Hematopoietic multipotent progenitor cell treated with erythropoietin and hydrocortisone succinate and interleukin-3 and kit ligand, for 4 days (in vitro differentiated cells): ENCODE measurements at places on chromosomes 5 and 9.

GRCh38 chr5:73140801-73141200 lies 20.4 kb downstream of the TMEM171 start:
- DNase-seq: no peak

- peak; percentile 79 for DNase-seq
These were observed 1.2 kb downstream of the CXXC5 start for GRCh38 chr5:139649082-139649991.

GRCh38 chr9:37329576-37329975 lies 92.9 kb upstream of the GRHPR start:
- peak; percentile 65 for DNase-seq

- peak; percentile 35 for DNase-seq
These were observed 73.2 kb upstream of the PIP5K1B start for GRCh38 chr9:68631811-68632210.

GRCh38 chr5:76831110-76831452 lies 12.3 kb downstream of the F2RL1 start:
- no peak for DNase-seq

- DNase-seq: peak; percentile 79
These were observed 36.6 kb downstream of the SEMA4D start for GRCh38 chr9:89461265-89461664.

- DNase-seq: peak; percentile 13
These were observed 598 bp downstream of the MYO10 start for GRCh38 chr5:16935231-16936149.

DNA sequence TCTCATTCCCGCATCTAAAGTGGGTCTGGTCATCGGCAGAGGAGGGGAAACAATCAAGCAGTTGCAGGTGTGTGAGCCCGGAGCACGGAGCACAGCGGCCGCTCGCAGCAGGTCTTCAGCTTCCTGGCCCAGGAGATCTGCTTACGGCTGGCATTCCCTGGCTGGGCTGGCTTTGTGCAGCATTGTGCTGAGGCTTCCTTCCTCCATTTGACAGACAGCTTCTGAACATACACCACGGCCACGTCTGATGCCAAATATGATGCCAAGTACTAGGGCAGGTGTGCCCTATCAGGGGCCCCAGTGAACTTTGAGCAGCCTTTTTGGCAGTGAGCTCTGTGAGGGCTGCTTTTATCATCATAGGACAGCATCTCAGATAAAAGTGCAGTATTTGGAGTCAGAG lies 37.1 kb downstream of the FUBP3 start:
- no peak for DNase-seq

GRCh38 chr9:26237256-26237655 lies 559.0 kb upstream of the TUSC1 start:
- no peak for DNase-seq

- peak; percentile 97 for DNase-seq
These were observed 47.0 kb upstream of the TGFBR1 start for GRCh38 chr9:99057665-99058625.

DNA sequence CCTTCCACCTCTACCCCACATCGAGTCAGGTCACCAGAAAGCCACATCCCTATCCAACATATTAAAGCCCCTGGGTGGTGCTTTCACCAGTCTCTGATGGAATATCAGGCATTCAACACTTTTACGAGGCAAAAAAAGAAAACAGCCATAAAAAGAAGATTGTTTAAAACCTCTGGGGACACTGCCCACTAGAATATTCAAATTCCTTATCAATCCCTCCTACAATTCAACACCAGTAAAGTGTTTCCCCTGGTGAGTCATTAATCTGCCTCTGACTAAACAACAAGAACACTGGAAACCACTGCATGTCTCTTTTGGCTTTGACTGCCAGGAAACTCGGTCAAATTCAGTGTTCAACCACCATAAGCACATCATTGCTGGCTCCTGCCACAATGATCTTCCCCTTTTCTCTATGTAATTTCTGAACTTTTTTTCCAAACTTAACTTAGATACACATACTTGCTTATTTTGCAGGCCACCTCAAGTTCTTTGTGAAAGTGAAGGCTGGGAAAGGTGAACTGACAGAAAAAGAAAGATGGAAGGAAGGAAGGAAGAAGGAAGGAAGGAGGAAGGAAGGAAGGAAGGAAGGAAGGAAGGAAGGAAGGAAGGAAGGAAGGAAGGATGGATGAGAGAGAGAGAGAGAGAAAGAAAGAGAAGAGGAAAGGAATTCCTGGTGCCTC lies 105.3 kb downstream of the PAX5 start:
- peak; percentile 46 for DNase-seq

GRCh38 chr9:35914301-35914807 lies 5.1 kb downstream of the SPAAR start:
- peak; percentile 89 for DNase-seq

- DNase-seq: peak; percentile 90
These were observed 8.0 kb upstream of the HABP4 start for GRCh38 chr9:96441798-96442445.

DNA sequence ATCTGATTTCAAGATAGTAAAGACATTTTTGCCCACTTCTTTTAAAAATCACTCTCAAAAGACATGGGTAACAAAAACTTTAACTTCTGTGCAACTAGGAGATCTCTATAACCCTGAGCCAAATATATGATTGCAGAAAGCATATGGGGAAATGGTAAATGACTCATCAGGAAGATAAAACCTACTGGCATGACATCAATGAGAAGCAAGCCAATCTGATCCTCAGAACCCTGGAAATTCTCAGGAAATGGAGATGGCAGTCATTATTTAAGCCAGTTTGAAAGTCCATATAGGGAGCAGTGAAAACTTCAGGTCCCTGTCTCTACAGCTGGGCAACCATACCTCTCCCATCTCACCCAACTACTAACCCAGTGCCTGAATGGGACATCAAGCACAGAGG lies 249.7 kb upstream of the NREP start:
- DNase-seq: no peak

GRCh38 chr5:15560421-15560820 lies 60.4 kb downstream of the FBXL7 start:
- DNase-seq: no peak

DNA sequence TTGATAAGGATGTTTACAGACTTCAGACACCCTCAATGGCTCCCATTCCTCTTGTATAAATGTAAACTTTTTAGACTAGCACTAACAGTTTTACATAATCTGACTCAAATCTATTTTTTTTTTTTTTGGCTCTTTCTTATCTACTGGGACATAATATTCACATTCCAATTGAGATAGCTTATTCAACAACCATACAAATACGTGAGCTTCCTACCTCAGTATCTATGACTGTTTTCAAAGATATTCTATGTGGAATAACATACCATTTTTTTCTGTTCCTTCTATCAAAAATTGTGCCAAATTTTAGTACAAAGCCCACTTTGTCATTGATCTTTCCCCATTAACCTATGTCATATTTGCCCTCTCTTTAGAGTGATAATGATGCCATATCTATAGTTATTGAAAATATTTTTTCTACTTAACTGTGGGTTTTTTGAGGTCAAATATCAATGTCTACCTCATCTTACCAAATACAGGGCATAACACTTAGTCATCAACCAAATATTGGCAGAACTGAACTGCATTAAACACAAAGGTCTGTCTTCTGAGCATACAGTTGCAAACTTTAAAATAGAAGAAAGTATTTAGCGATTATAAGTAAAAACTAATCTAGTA lies 482.6 kb downstream of the PTPRD start:
- DNase-seq: no peak

DNA sequence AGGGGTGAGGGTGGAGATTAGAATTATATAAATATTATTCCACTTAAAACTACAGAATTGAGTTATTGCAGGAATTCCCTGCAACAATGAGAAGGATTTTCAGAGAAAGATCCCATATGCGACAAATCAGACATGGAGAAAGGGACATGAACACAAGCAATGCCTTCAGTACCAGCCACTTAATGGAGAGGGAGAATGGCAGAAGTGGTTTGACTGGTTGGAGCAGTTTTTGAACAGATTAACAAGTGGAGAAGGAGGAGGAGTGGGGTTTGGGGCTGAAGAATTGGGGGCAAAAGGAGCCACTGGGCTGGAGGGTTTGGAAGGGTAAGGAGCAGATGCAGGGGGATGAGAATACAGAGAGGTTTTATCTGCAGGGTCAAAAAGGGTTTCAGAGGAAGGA lies 620.9 kb upstream of the PTPRD start:
- no peak for DNase-seq

- no peak for DNase-seq
These were observed 289.8 kb upstream of the ANKRD55 start for GRCh38 chr5:56522960-56523359.

GRCh38 chr5:157106630-157107461 lies 2.0 kb downstream of the HAVCR2 start:
- DNase-seq: peak; percentile 76

- peak; percentile 63 for DNase-seq
These were observed 405.4 kb upstream of the ACTBL2 start for GRCh38 chr5:57887851-57888621.

GRCh38 chr5:88826646-88827585 lies 56.1 kb downstream of the MEF2C start:
- peak; percentile 81 for DNase-seq

DNA sequence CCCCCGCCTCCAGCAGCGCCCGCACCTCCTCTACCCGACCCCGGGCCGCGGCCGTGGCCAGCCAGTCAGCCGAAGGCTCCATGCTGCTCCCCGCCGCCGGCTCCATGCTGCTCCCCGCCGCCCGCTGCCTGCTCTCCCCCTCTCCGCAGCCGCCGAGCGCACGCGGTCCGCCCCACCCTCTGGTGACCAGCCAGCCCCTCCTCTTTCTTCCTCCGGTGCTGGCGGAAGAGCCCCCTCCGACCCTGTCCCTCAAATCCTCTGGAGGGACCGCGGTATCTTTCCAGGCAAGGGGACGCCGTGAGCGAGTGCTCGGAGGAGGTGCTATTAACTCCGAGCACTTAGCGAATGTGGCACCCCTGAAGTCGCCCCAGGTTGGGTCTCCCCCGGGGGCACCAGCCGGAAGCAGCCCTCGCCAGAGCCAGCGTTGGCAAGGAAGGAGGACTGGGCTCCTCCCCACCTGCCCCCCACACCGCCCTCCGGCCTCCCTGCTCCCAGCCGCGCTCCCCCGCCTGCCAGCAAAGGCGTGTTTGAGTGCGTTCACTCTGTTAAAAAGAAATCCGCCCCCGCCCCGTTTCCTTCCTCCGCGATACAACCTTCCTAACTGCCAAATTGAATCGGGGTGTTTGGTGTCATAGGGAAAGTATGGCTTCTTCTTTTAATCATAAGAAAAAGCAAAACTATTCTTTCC lies 19.3 kb downstream of the CDKN2A start:
- DNase-seq: peak; percentile 44

DNA sequence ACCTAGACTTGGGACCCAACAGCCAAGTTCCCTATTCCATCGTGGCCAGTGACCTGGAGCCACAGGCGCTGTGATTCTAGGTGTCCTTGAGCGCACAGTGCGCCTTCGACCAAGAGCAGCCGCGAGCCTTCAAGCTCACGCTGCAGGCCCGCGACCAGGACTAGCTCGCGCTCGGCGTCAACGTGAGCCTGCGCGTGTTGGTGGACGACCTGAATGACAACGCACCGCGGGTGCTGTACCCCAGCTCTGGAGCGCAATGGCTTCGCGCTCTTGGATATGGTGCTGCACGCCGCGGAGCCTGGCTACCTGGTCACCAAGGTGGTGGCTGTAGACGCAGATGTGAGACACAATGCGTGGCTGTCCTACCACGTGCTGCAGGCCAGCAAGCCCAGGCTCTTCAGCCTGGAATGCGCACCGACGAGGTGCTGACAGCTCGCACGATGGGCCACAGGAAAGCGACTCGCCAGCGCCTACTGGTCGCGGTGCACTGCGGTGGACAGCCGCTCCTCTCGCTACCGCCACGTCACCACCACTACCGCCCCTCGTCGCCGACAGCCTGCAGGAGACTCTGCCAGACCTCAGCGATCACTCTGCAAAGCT lies 11.4 kb downstream of the PCDHGA12 start:
- DNase-seq: no peak

GRCh38 chr9:3330792-3331420 lies 194.9 kb downstream of the RFX3 start:
- DNase-seq: peak; percentile 13

DNA sequence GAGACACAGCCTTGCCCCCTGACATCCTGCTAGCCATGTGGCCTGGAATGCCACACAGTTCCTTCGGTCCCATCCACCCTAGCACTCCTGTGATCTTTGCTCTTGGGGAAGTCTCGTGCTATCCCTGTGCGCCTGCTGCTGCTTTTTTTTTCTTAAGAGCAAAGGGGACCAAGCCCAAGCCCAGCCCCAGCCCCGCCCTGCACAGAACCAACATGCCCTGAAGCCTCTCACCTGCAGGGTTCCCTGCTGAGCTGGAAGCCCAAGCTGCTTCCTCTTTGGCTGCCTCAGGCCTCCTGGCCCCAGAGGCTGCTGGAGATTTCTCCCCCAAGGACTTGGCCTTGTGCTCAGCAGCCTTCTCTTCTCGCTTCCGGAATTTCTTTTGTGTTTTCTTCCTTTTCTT lies 1.8 kb downstream of the SURF6 start:
- peak; percentile 41 for DNase-seq

GRCh38 chr5:124176692-124177091 lies 569.7 kb downstream of the ZNF608 start:
- DNase-seq: no peak

DNA sequence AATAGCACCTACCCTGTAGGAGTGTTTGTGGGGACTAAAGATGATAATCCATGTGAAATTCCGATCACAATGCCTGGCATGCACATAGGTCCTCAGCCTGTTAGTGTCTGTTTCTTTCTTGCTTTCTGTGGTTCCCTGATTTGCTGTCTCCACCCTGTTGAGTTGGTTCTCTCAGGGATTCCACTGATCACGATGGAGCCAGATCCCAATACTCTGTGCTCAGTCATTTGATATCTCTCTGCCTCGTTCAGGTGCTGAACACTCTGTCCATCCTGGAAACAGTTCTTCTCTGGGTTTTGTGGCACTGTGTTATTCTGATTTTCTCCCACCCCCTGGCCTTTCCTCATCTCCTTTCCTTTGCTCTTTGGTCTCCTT lies 60.8 kb downstream of the ARHGAP26 start:
- no peak for DNase-seq

DNA sequence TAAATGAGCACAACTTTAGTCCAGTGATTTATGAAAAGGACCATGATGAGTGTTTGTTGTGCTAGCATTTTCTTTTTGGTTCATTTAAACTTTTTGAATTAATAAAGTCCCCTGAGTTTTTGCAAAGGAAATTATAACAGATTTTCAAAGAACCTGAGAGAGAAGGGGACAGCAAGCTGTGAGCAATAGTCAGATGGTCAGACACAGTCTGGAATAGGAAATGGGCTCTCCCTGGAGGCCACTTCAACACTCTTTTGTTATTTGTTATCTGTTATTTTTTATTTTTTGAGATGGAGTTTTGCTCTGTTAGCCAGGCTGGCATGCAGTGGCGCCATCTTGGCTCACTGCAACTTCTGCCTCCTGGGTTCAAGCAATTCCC lies 171.1 kb downstream of the ARHGEF28 start:
- DNase-seq: no peak

- peak; percentile 35 for DNase-seq
These were observed 71.2 kb upstream of the TBC1D2 start for GRCh38 chr9:98326459-98327248.

GRCh38 chr5:149999866-150000255 lies 593 bp downstream of the TIGD6 start:
- DNase-seq: no peak

DNA sequence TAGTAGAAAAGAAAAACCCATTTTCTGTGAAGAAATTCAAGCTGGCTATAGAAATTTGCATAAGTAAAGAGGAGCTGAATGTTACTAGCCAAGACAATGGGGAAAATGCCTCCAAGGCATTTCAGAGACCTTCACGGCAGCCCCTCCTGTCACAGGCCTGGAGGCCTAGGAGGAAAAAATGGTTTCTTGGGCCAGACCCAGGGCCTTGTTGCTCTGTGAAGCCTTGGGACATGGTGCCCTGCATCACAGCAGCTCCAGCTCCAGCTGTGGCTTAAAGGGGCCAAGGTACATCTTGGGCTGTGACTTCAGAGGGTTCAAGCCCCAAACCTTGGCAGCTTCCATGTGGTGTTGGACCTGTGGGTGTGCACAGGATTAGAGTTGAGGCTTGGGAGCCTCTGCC lies 130.0 kb upstream of the DMRTA1 start:
- DNase-seq: no peak
